ENCODE measurements at places on chromosomes 12 and 14.

- DNase-seq: no peak
Observed at GRCh38 chr12:53761306-53761705, 9.5 kb upstream of the CISTR start.

DNA sequence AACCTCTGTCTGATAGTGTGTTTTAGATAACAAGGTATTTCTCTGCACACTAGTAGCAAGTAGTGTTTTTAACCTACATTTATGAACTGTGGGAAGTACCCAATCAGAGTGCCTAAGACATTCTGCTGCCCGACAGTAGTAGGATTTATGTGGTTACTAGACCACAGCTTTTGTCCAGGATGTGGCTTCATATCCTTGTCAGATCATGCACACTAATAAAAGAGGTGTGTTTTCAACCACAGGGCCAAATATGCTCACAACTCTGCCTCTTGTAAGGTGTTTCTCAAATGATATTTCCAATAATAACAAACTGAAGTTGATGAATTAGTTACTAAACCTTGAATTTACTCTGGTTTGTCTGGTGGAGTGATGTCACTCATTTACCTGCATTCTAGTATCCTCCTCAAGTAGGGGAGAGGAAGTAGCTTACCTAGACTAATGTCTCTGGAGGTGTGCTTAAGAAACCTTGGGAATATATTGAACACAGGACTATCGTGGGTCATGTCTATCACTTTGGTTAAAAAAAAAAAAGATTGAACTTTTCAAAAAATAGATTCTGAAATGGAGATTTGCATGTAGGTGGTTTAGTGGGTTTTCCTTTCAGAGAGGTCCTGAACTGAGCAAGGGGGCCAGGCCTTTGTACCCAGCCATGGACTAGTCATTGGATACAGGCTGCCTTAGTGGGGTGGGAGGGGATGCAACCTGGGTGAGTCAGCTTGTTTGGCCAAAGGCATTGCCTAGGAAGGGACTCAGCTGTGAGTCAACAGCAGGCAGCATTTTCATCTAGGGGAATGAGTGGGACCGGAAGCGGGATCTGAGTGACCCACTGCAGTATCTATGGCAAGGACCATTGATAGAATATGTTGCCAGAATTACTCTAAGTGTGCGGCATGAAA lies 14.1 kb downstream of the FBXW8 start:
- no peak for DNase-seq

GRCh38 chr14:101620821-101621785 lies 59.8 kb downstream of the DIO3 start:
- no peak for DNase-seq

DNA sequence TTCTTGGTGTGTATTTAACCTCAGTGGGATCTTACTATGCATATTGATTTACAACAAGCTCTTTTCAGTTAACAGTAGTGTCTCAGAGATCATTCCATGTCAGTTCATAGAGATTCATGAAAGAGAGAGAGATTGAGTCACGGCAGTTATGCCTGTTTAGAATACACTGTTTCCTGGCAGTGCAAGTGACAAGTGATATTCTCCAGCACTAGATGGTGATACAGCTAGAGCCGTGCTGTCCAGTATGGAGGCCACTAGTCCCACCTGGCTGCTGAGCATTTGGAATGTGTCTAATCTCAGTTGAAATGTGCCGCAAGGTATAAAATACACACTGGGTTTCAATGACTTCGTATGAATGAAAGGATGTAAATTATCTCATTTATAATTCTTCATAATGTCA lies 184.4 kb downstream of the SUDS3 start:
- DNase-seq: no peak

DNA sequence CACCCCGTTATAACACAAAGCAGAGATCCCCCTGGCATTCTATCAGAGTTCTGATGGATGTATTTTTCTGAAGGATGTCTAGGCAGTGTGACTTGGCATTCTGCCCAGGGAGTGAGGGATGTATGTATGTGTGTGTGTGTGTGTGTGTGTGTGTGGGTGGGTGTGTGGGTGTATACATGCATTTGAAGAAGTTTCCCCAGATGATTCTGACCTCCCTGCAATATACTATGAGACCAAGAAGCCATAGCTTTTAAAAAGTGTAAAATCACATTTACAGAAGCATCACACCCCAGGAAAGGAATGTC lies 59.7 kb upstream of the NAP1L1 start:
- no peak for DNase-seq

DNA sequence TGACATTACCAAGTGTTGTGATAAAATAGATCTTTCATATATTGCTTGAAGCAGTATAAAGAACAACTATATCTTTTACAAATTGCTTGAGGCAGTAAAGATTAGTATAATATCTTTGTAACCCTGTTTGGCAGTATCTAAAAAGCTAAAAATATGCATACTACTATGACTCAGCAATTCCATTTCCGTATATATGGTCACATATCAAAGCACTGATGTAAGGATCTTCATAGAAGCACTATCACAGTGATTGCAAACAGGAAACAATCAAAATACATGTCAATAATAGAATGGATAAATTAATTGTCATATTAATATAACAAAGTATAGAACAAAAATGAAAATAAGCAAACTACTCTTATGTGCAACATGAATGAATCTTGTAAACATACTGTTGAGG lies 158.4 kb upstream of the IGF1 start:
- DNase-seq: no peak

DNA sequence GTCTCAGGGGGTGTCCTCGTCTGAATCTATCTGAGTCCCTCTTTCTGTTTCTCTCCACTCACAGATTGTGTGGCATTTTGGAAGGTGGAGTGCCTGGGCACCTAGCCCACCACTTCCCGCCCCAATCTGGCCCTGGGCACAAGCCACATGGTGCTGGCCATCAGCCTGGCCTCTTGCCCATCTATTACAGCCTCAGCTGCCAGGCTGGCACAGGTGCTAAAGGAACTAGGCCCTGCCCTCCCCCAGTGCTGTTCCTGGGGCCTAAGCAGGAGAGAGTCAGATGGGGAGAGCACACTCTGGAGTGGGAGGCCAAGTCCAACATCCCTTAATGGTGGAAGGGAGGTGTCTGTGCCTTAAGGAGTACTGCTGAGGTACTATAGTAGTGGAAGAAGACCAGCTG lies 8.3 kb upstream of the CALCOCO1 start:
- no peak for DNase-seq

DNA sequence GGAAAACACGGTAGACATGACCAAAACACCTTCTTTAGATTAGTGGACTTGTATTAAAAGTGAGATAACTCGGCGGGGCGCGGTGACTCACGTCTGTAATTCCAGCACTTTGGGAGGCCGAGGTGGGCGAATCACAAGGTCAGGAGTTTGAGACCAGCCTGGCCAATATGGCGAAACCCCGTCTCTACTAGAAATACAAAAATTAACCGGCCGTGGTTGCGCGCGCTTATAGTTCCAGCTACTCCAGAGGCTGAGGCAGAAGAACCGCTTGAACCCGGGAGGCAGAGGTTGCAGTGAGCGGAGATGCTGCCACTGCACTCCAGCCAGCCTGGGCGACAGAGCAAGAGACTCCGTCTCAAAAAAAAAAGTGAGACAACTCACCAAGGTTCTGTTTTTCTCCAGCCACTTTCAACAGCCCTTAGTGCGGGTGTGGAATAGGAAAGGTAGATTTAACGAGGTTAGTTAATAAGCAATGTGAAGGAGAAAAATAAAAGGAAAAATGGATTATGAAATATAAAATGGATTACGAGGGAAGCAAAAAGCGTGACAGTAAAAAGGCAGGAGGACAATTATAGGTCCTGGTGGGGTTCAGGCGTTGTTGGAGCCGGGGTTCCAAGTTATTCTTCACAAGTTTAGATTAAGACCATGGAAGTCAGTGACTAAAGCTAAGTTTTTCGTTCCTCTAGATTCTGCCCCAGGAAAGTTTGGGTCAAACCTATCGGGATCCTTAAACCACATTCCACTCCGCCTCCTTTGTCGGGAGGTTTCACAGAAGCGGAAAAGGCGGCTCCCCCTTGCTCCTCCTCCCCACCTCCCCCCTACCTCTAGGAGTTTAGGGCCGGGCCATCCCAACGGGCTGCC lies 534 bp downstream of the PPP2R3C start:
- no peak for DNase-seq

- DNase-seq: no peak
Observed at GRCh38 chr14:92456215-92457015, 57.2 kb upstream of the RIN3 start.

DNA sequence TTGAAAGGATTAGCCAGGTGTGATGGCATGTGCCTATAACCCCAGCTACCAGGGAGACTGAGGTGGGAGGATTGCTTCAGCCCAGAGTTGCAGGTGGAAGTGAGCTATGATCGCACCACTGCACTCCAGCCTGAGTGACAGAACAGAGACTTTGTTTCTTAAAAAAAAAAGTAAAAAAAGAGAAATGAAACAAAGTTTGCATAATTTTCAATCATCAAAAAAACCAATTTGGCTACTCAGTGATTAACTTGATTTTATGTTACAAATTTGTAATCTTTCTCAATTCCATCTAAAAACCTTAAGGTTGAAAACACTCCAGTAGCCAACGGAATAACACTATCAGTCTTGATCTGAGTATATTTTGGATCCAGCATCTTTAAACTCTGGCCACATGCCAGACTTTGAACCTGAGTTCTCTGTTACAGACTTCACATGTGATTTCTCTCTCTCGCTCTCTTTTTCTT lies 12.6 kb upstream of the DENND5B start:
- no peak for DNase-seq

Measured in iPS DF 19.7 (cell line).